Hematopoietic multipotent progenitor cell treated with erythropoietin and hydrocortisone succinate and interleukin-3 and kit ligand, for 8 days (in vitro differentiated cells): ENCODE measurements at places on chromosomes 1 and 21.
A peak's percentile ranks its signal among the peaks of the same experiment; 100 is the strongest.

DNA sequence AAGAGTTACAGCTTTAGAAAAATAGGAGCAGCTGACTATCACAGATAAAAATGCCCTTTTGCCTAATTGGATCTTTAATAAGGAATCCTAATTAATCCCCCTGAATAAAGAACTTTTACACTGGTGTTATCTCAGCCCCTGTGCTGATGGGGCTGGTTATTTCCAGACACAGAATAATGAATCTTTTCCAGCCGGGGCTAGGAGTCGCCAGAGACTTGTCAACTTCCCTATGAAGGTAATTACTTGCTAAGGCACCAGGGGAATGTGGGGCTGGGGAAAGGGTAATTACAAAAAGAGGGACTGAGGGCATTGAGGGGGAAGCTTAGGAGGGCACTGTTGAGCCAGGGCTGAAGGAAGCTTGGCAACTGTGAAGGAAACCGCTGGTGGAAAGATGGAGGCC lies 34.5 kb downstream of the HMGB4 start:
- DNase-seq, result no peak

DNA sequence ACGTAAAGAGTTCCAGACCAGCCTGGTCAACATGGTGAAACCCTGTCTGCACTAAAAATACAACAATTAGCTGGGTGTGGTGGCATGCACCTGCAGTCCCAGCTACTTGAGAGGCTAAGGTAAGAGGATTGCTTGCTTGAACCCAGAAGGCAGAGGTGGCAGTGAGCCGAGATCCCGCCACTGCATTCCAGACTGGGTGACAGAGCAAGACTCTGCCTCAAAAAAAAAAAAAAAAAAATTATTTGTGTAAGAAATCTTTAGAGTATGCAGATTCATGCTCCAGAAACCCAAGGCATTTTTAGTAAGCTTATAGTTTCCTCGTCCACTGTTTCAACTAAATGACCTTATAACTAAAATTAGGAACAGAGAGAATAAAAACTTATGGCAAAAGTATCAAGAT lies 51.3 kb downstream of the ABL2 start:
- DNase-seq, result no peak

GRCh38 chr1:29280409-29281131 lies 44.2 kb downstream of the PTPRU start:
- no peak for DNase-seq

- no peak for DNase-seq
These were observed 26.8 kb upstream of the ABCB10 start for GRCh38 chr1:229585338-229585737.

GRCh38 chr1:201602413-201603265 lies 63.7 kb downstream of the NAV1 start:
- no peak for DNase-seq

GRCh38 chr1:108746382-108747170 lies at the start of gene STXBP3:
TSS of gene STXBP3 (plus strand) at chr1:108746674. CDS start at chr1:108746738, 64 bp downstream.
- peak; percentile 96 for DNase-seq

DNA sequence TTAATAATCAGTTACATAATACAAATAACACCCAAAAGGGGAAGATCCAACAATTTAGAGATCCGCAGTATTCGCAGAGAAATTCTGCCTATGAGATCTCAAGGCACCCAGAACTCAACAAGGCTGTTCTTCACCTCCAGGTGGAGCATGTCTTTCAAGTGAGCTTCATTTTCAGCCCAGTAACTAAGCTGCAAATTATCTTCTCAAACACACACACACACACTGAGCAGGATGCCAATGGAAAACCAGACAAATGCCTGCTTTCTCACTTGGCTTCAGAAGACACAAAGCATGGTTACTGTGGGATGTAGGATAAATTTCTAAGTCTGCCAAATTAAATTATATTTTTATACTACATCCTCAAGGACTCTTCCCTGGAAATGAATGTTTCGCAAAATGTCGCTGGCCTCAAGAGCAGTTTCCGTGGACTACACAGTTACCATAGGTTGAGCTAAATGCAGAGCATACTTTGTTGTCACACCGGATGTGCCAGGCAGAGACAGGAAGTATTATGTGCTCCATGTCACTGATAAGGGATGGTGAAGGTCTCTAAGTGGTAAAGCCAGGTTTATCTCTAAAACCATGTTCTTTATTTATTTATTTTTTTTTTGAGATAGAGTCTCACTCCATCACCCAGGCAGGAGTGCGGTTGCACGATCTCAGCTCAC lies 30.3 kb downstream of the UBR4 start:
- peak; percentile 96 for DNase-seq

GRCh38 chr1:201068976-201069375 lies 43.2 kb downstream of the CACNA1S start:
- DNase-seq, result no peak

DNA sequence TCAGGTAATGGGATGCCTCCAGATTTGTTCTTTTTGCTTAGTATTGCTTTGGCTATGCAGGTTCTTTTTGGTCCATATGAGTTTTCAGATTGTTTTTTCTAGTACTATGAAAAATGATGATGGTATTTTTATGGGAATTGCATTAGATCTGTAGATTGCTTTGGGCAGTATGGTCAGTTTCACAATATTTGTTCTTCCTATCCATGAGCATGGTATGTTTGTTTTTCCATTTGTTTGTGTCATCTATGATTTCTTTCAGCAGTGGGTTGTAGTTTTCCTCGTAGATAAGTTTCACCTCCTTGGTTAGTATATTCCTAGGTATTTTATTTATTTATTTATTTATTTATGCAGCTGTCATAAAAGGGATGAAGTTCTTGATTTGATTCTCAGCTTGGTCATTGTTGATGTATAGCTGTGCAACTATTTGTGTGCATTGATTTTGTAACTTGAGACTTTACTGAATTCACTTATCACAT lies 103.9 kb upstream of the DNAH14 start:
- no peak for DNase-seq

DNA sequence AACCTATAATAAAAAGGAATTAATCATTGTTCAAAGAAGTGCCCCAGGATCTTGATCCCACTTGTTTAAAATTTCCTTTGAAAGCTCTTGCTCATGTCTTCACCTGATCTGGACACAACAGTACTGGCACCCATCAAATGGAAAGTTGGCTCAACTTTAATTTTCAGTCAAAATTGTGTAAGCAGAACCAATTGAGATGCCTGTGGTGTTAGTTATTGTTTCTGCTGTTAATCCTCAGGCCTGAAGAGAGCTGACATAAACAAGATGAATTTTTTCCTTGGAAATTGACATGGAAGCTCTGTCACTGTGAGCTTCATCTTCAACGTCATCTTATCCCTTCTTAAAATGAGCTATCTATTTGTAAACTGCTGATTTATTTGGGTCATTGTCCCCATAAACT lies 88.3 kb upstream of the TNFSF4 start:
- no peak for DNase-seq

- no peak for DNase-seq
These were observed 47.5 kb upstream of the ITPKB start for GRCh38 chr1:226786550-226786949.
